Stimulated activated CD4-positive, alpha-beta T cell treated with anti-CD3 and anti-CD28 coated beads, Interleukin-15, amount 100 ng/mL, for 48 hours (primary cell): ENCODE measurements at places on chromosomes 7 and 10.

- DNase-seq, result no peak
These were observed 61.2 kb downstream of the PRKAR2B start for GRCh38 chr7:107105591-107106245.

- no peak for DNase-seq
These were observed 43.5 kb downstream of the CLEC2L start for GRCh38 chr7:139566736-139567646.

- peak; percentile 85 for DNase-seq
These were observed at the start of gene ZNF273 for GRCh38 chr7:64902806-64903721. ZNF273 (plus strand) TSS chr7:64903273; CDS start chr7:64903318, 45 bp downstream.

- DNase-seq, result no peak
These were observed 93.5 kb upstream of the GJD4 start for GRCh38 chr10:35511647-35512046.

- DNase-seq, result no peak
These were observed 171.9 kb downstream of the PRKG1 start for GRCh38 chr10:51246156-51246555.

DNA sequence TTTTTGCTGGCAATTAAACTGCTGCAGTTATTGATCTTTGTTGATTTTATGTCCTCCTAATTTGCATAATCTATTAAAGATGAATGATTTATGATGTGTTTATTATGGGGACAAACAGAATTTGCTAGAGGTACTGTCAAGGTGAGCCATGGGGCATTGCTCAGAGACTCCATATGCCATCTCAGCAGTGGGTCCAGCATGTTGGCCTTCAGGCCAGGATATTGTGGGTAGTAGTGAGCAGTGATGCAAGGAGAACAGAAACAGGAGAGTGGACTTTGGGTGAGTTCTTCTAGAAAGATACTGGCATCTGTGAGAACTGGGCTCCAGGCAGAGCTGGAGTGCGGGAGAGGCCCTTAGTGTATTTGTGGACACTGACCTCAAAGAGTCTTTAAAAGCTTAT is 65.9 kb downstream of the PAX2 start:
- no peak for DNase-seq
